ENCODE measurements at places on chromosomes 5 and 9.

DNA sequence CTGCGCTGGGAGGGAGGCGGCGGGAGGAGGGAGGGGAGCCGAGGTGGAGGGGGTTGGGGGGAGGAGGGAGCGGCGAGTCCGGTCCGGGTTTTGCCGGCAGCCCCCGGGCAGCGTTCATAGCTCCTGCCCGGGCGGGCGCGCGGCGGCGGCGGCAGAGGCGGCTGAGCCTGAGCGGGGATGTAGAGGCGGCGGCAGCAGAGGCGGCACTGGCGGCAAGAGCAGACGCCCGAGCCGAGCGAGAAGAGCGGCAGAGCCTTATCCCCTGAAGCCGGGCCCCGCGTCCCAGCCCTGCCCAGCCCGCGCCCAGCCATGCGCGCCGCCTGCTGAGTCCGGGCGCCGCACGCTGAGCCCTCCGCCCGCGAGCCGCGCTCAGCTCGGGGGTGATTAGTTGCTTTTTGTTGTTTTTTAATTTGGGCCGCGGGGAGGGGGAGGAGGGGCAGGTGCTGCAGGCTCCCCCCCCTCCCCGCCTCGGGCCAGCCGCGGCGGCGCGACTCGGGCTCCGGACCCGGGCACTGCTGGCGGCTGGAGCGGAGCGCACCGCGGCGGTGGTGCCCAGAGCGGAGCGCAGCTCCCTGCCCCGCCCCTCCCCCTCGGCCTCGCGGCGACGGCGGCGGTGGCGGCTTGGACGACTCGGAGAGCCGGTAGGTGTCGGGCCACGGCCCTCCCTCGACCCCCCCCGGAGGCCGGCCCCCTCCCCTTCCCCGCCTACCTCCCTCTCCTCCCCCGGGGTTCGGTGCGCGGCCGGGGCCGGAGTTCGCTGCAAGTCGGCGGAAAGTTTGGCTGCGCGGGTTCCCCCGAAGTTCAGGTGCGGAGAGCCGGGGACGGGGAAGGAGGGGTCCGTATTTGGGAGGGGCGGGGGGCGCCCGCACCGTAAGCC lies at the start of gene CXXC5:
Gene CXXC5 (plus strand): TSS at position 145 of the 877 bp plus-strand sequence. CDS start 32,175 bp downstream, outside the sequence.
- DNase-seq: no peak

DNA sequence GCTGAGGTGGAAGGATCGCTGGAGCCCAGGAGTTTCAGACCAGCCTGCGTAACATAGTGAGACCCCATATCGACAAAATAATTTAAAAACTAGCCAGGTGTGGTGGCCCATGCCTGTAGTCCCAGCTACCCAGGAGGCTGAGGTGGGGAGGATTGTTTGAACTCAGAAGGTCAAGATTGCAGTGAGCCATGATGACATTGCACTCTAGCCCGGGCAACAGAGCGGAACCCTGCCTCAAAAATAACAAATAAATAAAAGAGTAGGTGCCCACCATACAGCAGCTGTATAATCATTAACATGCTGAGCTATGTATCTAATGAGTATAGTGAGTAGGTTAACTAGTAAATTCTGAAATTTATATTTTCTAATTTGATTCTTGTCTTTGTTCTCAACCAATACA lies 11.0 kb upstream of the ATP6V0E1 start:
- DNase-seq: no peak

GRCh38 chr5:35056686-35057085 lies 8.9 kb upstream of the AGXT2 start:
- DNase-seq: no peak

DNA sequence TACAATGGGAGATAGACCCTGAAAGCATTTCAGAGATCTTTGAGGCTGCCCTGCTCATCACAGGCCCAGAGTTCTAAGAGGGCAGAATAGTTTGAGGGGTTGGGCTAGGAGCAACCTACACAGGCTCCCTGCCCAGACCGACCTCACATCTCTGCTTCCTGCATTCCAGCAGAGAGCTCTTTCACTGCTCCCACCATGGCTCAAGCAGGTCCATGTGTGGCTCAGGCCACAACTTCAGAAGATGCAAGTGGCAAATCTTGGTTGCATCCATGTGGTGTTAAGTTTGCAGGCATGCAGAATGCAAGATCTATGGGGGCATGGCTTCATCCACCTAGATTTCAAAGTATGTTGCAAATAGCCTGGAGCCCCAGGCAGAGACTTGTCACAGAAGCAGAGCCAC lies 39.0 kb downstream of the GDA start:
- no peak for DNase-seq

DNA sequence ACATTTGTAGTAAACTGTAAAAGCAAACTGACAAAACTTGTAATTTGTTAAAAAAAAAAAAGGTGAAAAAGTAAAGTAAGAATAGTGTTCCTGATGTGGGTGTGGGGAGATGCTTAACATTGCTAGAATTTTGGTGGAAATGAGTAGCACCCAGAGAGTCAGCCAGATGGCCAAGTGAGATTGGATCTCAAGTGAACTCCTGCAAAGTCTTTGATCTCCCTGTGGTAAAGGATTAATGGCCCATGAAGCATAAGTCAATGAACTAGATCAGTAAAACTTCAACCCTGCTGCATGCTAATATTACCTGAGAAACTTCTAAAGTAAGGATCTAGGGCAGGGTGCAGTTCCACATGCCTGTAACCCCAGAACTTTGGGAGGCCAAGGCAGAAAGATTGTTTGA lies 19.0 kb upstream of the FAM169A start:
- no peak for DNase-seq

- DNase-seq: no peak
Measured at GRCh38 chr5:4027088-4027734, 431.6 kb downstream of the IRX1 start.

DNA sequence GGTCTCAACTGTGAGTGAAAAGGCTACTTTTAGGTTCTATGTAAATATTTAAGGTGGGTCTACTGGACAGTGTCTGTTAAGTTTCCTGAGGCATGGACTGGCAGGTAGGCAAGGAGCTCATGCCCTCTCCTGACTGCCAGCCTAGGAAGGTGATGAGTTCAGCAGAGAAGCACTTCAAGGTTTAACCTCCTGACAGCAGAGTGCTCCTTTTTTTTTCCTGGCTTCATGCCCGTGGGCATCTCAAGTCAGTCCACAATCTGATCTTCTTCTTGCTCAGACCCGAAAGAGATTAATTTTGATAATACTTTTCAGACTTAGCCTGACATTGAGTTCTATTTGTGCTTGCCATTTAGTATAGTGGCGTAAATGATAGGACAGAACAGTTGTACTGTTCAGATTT lies 241.9 kb upstream of the NREP start:
- no peak for DNase-seq

- no peak for DNase-seq
Measured at GRCh38 chr5:92560698-92561401, 1020.2 kb downstream of the NR2F1-AS1 start.

DNA sequence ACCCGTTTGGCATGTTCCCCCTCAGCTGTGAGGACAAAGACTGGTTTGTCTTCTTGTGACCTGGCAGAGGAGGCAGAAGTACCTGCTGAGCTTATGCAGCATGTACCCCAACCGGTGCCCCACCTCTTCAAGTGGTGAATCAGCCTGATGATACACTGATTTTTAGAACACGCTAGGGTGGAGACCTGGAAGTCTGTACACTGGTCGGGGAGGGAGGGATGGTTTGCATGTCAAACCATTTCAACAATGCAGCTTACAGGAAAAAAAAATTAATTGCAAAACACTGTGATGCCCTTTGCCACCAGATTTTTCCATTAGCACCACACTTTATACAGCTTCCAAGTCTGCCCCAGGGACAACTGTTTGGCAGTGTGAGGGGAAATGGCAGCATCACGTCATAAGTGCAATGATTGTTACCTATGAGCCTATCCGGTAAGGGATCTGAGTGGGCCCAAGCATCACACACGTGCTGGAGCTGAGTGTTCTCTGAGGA lies 155.1 kb upstream of the DMRT1 start:
- DNase-seq: no peak

DNA sequence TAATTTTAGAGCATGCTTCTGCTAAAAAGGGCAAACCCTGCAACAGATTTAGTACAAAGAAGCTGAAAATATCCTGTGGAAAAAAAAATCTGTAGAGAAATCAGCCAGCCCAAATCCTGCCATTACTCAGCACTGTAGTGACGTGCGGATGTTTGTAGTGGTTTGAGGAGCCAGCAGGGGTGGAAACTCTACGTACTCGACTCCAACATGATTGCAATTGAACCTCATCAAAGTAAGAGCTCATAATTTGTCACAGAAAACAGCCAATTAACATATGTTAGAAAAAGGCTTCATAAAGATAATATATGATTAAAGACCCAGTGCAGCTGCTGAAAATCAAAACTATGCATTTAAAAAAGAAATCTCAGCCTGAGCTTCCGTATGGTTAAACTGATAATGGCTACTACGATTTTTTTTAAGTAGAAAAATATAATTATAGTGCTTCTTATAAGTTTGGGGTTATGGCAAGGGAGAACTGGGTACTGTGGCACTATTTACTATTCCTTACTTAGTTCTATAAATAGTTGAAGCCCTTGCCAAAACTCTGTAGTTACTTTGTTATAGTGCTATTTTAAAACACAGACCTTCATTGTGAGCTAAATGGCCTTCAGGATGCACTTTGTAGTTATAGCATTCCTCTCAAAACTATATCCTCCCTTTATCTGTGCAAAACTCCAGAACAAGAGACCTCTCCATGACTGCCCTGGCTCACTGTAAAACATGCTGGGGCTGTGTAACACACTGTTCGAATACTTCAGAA lies 49.4 kb downstream of the MEF2C start:
- no peak for DNase-seq

- no peak for DNase-seq
Measured at GRCh38 chr5:69326365-69326764, 6.2 kb downstream of the CCDC125 start.

GRCh38 chr9:74500584-74500924 lies 3.4 kb downstream of the RORB start:
- DNase-seq: no peak

DNA sequence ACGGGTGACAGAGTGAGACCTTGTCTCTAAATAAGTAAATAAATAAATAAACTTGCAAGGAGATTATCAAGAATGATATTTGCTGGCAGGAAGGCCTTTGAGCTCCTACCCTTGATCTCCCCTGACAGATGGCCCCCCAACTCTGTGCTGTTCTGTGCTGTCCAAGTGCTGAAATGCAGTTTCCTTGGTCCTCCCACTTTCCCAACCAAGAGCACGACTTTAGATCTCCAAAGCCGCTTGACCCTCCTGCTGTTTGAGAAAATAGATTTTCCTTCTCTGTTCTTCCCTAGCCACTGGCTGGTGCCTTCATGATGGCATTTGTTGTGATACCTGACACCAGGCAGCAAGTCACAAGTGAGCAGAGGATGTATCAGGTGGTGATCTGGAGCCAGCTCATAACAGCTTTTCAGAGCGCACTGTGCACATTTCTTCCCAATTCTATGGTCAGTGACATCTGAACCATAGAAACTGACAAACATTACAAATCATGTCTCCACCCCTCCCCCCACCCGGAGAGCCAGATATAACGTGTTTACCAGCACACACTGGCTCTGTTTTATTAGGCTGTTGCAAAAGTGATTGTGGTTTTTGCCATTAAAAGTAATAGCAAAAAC lies 80.0 kb upstream of the PUM3 start:
- DNase-seq: no peak

DNA sequence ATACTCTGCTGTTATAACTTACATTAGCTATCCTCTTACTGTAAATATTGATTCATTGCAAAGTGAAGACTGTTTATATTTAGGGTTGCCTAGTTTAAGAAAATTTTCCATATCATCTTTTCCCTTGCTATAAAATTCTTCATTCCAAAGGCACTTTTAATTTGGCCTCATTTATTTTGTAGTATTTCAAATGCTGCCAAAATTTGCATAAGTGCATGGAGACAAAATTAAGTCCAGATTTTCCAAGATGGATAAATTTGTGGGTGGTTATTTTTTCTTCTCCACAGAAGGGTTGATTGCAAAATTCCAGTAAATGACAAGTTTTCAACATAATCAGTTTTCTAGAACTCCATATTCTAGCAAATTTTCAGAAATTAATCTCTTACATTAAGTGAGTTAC lies 141.5 kb upstream of the MTAP start:
- DNase-seq: no peak

DNA sequence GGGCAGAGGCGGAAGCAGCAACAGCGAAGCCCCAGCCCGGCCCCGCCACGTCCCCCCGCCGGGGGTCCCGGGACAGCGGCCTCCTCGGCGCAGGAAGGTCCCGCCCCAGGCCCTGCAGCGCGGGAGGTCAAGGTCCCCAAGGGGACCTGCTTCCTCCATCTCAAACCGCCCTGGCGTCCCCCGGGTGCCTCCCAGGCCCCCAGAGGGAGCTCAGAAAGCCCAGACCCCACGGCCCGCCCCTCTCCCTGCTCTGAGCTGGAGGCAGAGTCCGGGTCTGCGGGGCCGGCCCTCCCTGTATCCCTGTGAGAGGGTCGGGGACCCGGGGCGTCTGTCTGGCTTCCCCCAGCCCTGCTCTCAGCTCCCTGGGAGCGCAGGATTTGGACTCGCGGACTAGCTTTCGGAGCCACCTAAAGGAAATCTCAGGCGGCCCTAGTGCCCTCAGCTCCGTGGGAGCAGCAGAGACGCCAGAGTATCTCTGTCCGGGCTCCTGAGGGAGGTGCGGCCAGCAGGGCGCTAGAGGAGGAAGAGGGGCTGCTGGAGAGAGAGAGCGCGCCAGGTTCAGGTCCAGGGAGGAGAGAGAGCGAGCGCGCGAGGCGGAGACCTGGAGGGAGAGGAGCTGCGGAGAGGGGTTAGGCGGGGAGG lies 30.7 kb downstream of the EXOC3 start:
- DNase-seq: no peak

DNA sequence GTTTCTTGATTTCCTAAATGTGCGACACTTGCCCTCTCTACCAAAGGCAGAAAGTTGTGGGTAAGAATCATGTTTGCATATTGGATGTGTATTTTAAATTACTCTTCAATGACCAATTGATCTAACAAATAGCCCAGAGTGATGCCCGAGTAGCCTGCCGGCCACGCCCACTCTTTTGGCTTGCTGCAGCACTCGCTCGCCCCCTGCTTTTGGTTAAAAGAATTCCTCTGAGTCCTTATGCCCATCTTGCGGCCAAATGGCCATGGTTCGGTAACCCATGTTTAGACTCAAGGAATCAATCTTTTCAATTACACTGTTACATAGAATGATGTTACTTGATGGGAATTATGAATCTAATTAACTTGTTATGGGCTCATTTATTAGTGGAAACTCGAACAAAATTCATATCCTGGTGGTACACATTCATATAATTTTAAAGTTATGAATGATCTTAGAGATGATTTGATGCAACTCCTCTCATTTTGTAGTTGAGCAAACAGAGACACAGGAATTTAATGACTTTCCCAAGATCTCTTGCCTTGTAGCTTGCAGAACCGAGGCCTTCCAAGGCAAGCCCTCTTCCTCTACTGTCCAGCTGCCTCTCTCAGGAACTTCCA lies 36.5 kb downstream of the PPIC start:
- no peak for DNase-seq

GRCh38 chr5:56816546-56817081 lies 1.3 kb downstream of the MAP3K1 start:
- DNase-seq: peak; percentile 16

GRCh38 chr9:32706004-32706724 lies 70.7 kb upstream of the TAF1L start:
- no peak for DNase-seq

- DNase-seq: no peak
Measured at GRCh38 chr5:97100476-97100875, 41.9 kb downstream of the LIX1 start.

- DNase-seq: no peak
Measured at GRCh38 chr5:76305269-76305668, 97.8 kb upstream of the IQGAP2 start.

Data from stimulated activated CD8-positive, alpha-beta memory T cell treated with anti-CD3 and anti-CD28 coated beads, Interleukin-4, amount 100 ng/mL, for 1 hour (primary cell).